ENCODE measurements at places on chromosomes 1 and 21.

DNA sequence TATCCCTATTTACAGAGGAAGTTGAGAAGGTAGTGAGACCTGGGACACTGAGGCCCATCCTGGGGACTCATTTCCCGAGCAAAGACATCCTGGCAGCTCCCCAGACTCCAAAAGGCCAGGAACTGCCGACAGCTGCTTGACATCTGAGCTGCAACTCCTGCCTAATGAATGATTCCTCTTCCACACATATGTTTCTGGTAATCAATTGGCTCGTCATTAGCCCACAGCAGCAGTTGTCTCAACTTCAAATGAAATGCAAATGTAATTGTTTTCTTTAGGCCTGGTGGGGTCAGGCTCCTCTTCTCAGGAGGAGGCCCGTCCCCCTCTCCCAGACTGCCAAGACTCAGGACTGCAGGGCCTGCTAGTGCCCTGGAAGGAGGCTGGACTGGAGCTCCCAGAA, 61.8 kb upstream of the DISP3 start:
- DNase-seq = no peak

- DNase-seq = no peak
Observed at GRCh38 chr1:191206513-191207207, 729.0 kb upstream of the BRINP3 start.

DNA sequence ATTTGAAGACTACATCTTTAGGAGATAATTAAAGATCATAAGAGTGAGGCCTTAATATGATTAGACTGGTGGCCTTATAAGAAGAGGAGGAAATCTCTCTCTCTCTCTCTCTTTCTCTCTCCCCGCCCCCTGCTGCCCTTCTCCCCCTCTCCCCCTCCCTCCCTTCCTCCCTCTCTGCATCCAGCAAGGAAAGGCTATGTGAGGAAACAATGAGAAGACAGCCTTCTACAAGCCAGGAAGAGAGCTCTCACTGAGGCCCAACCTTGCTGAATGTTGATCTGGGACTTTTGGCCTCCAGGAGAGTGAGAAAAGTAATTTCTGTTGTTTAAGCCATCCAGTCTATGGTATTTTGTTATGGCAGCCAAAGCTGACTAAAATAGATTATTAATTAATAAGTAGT, 21.6 kb downstream of the FOXD3 start:
- no peak for DNase-seq

GRCh38 chr1:62175568-62176179, 19.0 kb upstream of the L1TD1 start:
- DNase-seq = peak; percentile 69

- no peak for DNase-seq
Observed at GRCh38 chr1:29974316-29974724, 738.0 kb downstream of the PTPRU start.

- DNase-seq = no peak
Observed at GRCh38 chr1:1402072-1402900, 3.2 kb upstream of the CCNL2 start.

- DNase-seq = no peak
Observed at GRCh38 chr1:110150330-110151174, at the start of gene SLC6A17. SLC6A17 (plus strand) TSS chr1:110150494; CDS start chr1:110166930, 16,436 bp downstream.

DNA sequence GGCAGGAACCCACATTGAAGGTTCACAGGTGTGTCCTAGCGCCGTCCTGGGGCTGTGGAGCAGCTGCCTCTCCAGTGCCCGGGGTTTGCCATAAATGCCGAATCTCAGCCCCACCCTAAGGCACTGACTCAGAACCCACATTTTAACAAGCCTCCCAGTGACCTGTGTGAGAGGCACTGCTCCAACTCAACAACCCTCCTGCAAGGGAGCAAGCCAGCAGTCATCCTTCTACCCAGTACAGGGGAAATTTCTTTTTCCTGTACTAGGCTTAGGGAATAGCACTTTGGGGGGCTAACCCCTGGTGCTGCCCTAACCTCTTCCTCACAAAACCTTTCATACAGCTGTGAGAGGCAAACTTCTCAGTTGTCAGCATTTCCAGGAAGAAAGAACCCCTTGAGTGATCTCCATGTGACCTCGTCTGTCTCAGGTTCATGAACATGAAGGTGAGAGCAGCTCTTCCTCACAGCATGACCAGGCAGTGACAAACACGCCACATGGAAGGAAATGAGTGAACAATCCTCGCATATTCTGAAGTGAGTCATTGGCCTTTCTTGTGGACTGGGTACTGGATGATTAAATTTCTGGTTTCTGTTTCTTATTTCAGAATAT, 11.4 kb upstream of the BCAR3 start:
- DNase-seq = no peak

DNA sequence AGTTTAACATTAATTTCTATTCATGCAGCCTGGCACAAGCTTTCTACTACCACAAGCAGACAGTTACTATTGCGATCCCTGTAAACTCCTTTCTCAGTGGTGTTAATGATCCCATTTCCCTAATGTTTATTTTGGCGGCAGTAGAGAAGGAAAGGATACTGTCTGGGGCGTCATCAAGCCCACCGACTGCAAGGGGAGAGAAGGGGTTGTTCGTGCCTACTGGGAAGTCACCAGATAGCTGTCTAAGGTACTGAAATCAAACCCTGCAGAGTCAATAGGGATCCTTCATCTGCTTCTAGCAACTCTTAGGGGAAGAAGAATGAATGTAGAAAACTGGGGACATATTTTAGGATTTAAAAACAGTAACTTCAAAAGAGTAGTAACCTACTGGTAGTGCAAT, 95.2 kb upstream of the ADAR start:
- no peak for DNase-seq

- DNase-seq = no peak
Observed at GRCh38 chr1:119805746-119806145, 5.5 kb downstream of the REG4 start.

GRCh38 chr1:182968836-182969734, 16.1 kb upstream of the SHCBP1L start:
- no peak for DNase-seq

DNA sequence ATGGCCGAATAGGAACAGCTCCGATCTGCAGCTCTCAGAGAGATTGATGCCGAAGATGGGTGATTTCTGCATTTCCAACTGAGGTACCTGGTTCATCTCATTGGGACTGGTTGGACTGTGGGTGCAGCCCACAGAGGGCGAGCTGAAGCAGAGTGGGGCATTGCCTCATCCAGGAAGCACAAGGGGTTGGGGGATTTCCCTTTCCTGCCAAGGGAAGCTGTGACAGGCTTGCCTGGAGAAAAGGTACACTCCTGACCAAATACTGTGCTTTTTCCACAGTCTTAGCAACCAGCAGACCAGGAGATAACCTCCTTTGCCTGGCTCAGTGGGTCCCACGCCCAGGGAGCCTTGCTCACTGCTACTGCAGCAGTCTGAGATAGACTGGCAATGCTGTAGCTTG, 66.9 kb downstream of the HSD3B1 start:
- no peak for DNase-seq

DNA sequence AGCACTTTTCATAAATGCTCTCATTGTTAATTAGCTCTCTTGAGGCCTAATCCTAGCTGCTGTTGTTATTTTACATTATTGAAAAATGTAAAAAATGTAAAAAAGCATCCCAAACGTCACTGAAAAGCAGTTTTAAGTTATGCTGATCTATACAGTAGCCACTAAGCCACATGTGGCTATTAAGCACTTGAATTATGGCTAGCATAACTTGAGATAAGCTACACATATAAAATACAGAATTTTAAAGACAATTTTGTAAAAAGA, 18.4 kb upstream of the DNASE2B start:
- no peak for DNase-seq

DNA sequence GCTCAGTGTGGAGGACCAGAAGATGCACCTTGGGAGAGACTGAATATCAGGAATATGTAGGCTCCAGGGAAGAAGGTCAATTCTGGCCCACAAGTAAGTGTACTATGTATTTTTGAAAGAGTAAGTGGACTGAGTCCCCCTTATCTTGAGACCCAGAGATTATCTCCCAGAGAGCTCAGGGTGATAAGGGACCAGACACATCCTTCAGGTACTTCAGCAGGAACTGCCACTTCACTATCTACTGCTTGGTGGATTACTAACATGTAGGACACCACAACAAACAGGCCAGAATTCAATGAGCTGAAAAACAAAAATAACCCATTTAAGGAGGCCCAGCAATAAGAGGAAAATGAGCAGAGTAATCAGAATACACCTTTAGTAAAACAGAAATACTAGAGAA, 119.2 kb downstream of the ZNF644 start:
- no peak for DNase-seq

- no peak for DNase-seq
Observed at GRCh38 chr1:56799605-56800400, 19.4 kb downstream of the FYB2 start.

DNA sequence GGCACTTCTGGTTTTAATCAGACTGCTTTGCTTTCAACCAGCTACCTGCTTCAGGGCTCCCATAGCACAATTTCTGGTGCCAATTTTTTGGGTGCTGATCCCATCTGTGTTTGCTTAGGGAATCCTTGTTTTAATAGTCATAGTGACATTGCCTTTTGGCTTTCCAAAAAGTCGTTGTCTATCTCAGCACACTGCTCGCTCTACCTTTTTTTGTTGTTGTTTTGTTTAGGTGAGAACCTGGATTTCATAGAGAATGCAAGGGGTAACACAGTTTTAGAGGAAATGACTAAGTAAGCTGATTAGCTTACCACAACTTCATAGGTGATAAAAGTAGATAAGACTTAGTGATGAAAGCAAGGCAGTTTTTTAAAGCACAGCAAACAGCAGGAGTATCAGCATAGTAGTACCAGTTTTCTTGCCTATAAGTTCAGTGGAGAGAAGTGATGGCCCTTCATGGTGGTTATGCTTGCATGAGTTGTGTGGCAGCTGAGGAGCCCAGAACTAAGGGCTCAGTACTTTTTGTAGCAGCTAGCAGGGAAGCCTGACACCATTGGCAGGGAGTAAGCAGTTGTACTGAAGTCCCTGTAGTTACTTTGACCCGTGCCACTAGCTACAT, 31.3 kb downstream of the NEK7 start:
- no peak for DNase-seq

DNA sequence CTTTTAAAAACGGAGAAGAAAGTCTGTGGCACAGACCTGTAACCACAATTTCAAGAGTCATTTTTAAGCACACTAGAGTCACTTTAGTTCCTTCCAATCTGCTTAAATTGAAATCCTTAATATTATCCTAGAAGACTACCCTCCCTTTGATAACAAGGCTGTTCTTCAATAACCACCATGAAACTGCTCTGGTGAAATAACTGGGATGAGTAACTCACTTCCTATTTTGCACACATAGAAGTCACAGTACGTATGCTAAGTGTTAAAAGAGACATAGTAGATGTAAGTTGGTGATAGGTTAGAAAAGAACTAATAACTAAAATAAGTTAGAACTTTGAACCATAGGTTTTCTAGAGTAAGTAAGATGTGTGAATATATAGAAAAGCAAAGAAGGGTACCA, 107.8 kb downstream of the NME7 start:
- no peak for DNase-seq

- DNase-seq = no peak
Observed at GRCh38 chr1:3453891-3454810, at the start of gene ARHGEF16. ARHGEF16 (plus strand) TSS chr1:3454665; CDS start chr1:3463085, 8,420 bp downstream.

DNA sequence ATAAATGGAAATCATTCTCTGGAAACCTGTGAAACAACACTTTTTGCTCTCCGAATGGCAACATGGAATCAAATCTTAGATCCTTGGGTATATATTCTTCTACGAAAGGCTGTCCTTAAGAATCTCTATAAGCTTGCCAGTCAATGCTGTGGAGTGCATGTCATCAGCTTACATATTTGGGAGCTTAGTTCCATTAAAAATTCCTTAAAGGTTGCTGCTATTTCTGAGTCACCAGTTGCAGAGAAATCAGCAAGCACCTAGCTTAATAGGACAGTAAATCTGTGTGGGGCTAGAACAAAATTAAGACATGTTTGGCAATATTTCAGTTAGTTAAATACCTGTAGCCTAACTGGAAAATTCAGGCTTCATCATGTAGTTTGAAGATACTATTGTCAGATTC, 45.7 kb downstream of the PTGFR start:
- DNase-seq = no peak

DNA sequence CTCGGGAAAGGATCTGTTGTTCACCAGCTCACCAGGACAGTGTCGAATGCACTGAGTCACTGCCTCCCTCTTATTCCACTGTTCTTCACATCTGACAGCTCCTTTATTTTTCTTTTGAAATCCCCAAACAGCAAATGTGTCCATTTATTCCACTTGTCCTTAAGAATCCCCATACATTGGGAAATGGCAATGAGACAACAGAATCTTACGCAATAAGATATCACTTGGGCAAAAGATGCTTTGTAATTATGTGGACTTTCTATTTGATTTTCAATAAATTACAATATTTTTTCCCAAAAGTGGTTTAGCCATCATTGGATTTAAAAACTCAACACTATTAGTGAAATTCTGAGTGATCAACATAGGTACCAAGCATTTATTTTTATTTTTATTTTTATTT, 3.7 kb downstream of the KRTAP20-2 start:
- DNase-seq = no peak

DNA sequence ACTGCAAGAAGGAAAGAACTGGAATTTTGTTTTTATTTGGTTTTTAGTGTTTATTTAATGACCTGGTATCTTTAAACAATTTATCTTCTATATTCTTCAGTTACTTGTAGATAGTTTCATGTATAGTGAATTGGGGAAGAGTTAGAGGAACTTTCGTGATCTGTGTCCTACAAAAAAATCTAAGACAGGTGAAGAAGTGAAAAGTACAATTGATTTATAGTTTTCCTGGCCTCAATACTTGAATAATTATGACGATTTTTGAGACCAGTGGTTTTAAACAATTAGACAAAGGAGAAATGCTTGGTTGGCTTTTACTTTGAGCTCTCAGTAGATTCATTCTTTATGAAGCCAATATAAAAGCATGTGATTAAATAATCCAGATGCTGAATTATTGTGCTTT, 7.5 kb downstream of the MIER1 start:
- no peak for DNase-seq

- no peak for DNase-seq
Observed at GRCh38 chr1:37458551-37458950, 15.8 kb upstream of the ZC3H12A start.

GRCh38 chr1:192954705-192955265, 104.4 kb downstream of the UCHL5 start:
- no peak for DNase-seq

- no peak for DNase-seq
Observed at GRCh38 chr1:15023976-15024375, 129.6 kb upstream of the TMEM51 start.

DNA sequence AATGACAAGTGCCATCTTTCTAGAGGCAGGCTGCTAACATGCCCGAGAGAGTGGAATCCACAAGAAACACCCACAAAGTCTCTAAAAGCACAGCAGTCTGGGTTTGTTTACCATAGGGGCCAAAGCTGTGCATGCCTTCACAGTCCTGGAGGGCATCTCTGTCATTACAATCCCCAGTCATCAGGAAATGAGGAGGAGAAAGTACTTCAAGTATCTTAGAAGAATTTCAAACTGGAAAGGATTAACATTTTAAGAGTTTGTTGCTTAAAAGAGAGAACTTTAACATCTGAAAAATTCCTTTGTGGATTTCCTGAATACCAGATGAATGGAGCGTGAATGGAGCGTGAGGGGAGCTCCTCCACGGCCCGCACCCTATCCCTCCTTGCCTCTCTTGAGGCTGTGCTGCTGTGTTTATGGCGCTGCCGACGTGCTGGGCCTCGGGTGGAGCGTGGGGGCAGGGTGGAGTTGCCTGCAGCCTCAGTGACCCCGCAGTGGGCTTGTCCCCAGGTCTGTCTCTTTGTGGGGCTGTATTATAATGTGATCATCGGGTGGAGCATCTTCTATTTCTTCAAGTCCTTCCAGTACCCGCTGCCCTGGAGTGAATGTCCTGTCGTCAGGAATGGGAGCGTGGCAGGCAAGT, 23.3 kb downstream of the SLC6A17 start:
- no peak for DNase-seq
